NCI-H1092 treated with DMSO at 0.1 percent for 48 hours (cell line): ENCODE measurements at places on chromosomes 2 and 18.

DNA sequence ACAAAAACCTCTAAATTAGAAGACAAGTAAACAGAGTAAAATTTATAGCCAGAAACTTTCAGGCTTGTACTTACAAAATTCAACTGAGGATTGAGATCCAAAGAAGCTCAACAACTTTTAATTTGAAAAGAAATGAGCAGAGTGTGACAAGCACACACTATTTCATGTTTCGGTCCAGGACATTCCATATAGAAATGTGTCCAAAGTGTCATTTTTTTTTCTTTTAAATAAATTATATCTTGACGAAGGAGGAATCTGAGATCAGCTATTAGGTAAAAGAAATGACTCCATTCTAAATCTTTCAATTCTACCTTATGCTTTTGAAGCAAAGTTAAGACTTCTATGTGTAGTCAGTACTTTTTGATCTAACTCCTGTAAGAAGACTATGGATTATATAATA is 4.6 kb downstream of the FN1 start:
- DNase-seq = no peak

DNA sequence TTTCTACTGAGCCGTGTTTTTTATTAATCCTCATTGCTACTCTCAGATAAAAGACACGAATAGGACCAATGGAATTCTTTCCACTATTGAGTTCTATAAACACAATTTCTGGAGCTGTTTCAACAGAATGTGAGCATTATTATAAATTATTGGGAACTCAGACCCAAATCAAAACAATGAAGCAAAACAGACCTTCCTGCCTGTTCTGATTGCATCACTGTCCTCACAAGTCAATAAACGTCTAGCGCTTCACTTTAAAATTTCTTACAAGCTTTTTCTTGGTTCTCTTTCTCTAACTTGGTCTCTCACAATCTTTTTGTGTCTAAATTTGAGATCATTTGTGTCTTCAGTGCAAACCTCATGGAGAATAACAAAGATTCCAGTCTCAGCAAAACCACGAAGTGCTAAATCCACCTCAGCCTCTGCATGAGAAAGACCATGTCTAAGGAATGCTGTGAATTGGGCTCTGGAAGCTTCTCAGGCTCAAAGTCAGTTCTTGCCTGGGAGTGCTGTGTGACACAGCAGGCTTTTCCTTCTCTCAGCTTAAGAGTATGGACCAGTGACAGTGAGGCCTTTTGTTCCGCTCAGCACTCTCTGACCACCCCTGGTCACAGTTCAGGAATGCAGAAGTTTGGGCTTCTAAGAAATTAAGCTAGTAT is 22.8 kb downstream of the ARHGAP28 start:
- no peak for DNase-seq

DNA sequence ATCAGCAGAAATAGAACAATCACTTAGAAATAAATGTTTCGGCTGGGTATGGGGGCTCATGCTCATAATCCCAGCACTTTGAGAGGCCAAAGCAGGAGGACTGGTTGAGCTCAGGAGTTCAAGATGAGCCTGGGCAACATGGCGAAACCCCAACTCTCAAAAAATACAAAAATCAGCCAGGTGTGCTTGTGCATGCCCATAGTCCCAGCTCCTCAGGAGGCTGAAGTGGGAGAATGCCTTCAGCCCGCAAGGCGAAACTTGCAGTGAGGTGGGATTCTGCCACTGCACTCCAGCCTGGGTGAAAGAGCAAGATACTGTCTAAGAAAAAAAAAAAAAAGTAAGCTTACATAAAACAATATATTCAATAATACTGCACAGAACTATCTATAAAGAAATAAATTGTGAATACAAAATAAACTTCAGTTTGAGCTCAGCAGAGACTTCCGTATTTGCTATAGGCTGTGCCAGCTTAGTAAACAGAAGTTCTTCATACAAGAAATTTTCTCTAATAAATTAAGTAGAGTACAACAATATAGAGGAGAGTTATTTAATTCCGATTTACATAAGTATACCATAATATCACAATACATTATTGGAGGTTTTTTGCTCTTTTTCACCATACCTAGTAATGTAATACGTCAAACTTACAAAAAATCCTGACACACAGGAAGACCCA is 43.6 kb downstream of the SRBD1 start:
- DNase-seq = no peak

DNA sequence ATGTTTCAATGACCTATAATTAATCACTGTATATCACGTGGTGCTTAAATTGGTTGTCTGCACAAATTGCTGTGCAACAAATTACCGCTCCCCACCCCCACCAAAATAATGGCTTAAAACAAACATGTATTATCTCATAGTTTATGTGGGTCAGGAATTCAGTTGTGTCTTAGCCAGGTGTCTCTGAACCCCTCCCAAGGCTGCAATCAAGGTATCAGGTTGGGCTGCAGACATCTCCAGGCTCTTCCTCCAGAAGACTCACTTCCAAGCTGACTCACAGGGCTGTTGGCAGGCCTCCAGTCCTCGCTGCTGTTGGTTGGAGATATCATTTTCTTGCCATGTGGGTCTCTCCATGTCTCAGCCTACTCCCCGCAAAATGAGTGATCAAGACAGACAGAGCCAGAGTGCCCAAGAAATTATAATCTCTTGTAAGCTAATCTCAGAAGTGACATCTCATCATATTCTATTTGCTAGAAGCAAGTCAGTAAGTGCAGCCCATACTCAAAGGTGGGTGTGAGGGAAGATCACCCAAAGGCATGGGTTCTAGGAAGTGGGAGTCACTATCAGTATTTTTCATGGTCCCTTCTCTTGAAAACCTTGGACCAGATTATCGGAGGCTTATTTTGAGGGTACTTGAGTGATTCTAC is 38.4 kb downstream of the SPC25 start:
- DNase-seq = no peak

GRCh38 chr2:8580316-8581233 is 101.3 kb upstream of the ID2 start:
- no peak for DNase-seq

DNA sequence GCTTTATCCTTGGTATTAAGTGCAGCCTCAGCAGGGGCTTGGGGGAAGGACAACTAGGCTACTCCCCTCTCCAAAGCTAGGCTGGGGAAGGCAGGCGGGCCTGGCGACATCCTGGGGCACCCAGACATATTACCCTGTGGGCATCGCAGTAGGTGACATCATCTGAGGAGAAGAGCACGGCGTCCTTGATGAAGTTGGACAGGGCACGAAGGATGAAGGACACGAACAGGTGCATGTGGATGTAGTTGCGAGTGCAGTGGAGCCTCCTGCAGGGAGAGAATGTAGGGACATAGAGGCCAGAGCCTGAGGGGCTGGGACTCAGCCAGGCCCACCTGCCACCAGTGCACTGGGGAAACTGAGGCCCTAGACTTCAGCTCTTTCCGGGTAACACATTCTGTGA is 32.3 kb downstream of the TMEM37 start:
- DNase-seq = no peak

DNA sequence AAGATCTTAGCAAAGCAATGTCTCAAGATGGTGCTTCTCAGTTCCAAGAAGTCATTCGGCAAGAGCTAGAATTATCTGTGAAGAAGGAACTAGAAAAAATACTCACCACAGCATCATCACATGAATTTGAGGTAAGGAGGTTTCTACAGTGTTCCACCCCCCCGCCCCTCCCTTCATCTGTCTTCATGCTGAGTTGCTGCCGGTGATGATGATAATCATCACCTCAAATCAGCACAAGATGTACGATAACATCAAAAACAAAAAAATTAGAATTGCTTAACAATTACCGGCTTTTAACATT is 14.6 kb downstream of the UGP2 start:
- DNase-seq = no peak
